ENCODE measurements at places on chromosomes 4 and X.

- DNase-seq = peak; percentile 12
Measured at GRCh38 chrX:134990801-134991481, at the start of gene SMIM10. Gene SMIM10 (plus strand): TSS chrX:134990991. CDS start chrX:134991096, 105 bp downstream.

GRCh38 chr4:27048429-27049238 lies 188.0 kb downstream of the STIM2 start:
- no peak for DNase-seq

DNA sequence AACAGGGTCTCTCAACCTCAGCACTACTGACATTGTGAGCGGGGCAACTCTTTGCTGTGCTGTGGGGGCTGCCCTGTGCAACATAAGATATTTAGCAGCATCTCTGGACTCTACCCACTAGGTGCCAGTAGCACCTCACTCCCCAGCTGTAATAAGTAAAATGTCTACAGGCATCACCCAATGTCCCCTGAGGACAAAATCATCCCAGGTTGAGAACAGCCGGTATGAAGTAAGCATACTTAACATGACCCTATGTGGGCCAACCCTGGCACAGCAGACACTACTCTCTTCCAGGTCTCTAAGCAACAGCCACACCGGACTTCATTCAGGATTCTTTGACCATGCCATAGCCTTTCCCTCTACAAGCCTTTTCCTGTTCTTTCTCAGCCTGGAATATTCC lies 10.5 kb upstream of the MGST2 start:
- DNase-seq = no peak

- DNase-seq = no peak
Measured at GRCh38 chr4:122842392-122842791, 15.8 kb downstream of the FGF2 start.

- peak; percentile 42 for DNase-seq
Measured at GRCh38 chr4:118834960-118835569, 861 bp downstream of the SEC24D start.

- no peak for DNase-seq
Measured at GRCh38 chr4:42050516-42051249, 60.4 kb downstream of the SLC30A9 start.

DNA sequence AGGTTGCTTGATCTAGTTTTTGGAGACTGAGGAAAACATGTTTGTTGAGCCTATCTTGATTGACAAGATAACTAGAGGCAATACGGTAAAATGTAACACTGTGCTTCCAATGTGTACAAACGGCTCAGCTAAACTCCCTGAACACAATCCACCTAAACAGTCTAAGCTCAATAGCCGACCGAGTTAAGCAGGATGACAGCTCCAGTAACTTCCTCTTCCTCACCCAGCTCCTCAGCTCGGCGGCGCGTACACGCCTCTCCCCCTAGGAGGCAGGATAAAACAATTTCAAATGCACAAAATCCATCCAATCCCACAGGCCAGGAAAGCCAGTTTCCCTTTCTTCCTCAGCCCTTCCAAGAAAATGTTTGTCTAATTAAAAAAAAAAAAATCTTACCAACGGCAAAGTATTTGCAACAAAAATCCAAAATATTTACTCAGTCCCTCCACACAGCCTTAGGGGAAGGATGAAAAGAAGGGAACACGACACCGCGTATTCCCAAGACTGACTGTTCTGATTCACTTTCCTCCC lies 1.0 kb downstream of the CNOT6L start:
- peak; percentile 39 for DNase-seq

DNA sequence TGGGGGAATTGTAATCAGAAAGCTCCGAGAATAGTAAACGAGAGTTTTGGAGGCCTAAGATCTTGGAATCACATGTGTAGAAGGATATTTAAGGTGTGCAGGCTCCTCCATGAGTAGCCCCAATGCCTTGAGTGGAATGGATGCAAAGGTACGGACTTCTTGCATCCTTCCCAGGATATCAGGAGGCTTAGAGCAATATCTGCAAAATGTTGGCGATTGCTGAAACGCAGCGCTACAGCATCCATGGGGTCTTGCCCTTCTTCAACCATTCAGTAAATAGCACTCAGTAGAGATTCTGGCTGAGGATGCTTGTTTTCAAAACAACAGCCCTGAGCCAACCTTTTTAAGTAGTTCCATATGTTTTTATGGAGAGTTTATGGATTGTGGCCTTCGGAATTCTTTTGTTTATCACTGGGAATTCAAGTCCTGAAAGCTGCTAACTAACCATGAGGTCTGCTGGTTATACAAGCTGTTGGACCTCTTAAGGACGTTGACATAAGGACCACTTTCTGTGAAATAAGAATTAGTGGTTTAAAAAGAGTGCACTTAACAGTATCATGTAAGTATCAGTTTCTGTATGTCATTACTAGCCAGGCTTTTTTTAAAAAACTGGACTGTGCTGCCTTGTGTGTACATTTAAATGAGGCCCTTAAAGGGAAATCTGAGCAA lies 228.8 kb upstream of the PGRMC2 start:
- no peak for DNase-seq

All from activated T-helper 1 cell treated with anti-CD3 and anti-CD28 coated beads, Interleukin-12 subunit alpha, Interleukin-12 subunit beta, Interleukin-2, Interleukin-4 antibody, amounts not matched to agents 30 ng/mL and 10 ng/mL and 1 ng/mL, durations not matched to agents 14 hours and 24 hours and 36 hours (primary cell).